Cortex of kidney (tissue), 1 donor: ENCODE measurements at places on chromosomes 1 and 21.

GRCh38 chr1:35882586-35882944 is 444 bp upstream of the AGO1 start:
- no peak for DNase-seq

DNA sequence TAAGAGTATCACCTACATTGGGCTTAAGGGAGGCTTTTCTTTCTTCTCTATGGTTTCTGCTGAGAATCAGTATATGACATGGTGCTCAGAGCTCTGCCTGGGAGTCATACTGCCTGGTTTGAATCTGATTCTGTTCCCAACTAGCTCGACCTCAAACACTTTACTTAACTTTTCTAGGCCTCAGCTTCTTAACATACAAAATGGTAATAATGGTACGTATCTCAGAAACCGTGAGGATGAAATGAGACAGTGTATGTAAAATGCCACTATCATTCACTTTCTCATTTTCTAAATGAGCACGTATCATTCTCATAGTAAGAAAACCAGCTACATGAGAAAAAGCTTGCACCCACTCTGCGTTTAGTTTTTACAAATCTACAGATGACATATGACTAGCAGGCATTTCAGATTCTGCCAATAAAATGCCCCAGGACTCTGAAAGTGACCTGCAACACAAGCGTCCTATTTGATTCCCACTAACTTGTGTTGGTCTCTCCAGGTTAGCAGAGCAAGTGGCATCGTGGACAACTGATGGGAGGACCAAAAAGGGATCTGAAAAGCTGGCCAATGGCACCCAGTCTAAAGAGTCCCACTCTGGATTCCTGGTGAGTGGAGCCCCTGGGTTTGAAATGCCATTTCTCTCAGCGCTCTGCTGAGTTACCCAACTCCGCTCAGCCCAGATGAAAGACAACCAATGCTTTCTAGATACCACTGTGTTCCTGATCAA is 6.1 kb downstream of the CTNNBIP1 start:
- DNase-seq, result no peak

- no peak for DNase-seq
These were observed 61.8 kb downstream of the CLEC20A start for GRCh38 chr1:178434899-178435435.

DNA sequence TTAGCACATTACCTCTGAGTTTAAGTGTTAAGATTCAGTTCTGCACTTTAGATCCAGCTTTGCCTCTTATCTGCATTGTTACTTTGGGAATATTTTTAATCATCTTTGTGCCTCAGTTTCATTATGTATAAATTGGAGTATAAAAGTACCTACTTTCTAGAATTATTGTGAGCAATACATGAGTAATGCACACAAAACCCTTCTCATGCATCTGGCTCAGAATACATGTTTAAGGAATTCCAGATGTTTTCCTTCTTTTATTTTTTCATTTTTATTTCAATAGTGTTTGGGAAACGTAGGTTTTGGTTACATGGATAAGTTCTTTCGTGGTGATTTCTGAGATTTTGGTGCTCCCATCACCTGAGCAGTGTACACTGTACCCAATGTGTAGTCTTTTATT is 14.2 kb downstream of the C8A start:
- no peak for DNase-seq

DNA sequence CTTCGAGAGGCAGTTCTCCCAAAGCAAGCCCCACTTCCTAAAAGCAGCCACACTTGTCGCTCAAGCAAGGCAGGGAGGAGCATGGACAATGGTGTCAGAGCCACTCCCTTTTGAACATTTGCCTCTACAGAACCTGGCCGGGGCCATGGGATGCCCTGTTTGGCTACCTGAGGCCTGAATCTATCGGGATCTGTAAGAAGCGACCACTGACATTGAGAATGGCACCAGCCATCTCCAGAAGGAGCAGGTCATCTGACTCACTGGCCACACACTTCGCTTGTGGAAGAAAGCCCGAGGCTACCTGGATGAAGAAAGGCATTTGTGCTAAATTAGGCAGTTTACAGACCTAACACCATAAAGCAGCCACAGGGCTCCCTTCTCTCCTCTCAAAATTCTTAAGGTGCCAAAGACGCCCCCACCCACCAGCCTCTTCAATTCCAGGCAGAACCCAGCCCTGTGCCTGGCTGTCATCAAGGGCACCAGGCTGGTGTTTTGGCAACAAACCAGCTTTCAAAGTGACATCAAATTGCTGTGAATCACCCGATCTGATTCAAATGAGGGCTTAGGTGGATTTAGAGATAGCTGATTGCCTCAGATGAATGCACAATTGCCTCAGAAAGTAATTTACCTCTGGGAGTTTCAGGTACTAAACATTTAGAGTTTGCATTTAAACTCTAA is 104.8 kb downstream of the ETS2 start:
- DNase-seq, result no peak
